NCI-H187 (cell line): ENCODE measurements at places on chromosomes 6 and 20.

- no peak for DNase-seq
Observed at GRCh38 chr6:128135325-128135724, 234.5 kb upstream of the THEMIS start.

DNA sequence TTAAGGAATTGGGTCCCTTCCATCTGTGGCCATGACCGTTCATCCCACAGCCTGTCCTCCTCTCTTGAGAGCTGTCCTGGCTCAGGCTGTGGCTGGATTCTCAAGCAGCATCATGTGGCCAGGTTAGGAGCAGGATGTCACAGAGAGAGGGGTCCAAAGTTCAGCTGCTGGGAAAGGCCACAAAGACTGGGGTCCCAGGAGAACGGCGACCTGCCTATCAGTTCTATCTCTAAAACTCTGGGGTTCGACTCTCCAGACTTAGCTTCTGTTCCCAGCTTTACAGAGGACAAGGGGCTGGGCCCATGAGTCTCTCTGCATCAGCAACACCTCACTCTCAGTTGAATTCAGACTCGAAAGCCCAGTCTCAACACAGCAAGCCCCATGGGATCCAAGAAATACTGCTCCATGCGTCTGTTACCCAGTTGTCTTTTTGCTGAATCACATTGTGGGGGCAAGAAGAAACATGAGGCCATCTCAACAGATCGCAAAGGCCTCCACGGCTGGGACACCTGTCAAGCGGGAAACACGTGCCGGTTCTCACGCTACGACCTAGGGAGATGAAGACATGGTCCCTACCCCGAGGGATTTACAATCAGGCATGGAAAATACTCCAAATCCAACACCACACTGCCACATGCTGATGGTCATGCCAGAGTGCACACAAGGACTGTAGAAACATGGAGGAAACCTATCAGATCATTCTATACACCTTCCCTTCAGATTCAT, 95.4 kb downstream of the SLC22A23 start:
- peak; percentile 21 for DNase-seq

GRCh38 chr6:5706124-5707033, 300.3 kb downstream of the NRN1 start:
- no peak for DNase-seq

GRCh38 chr6:132687306-132687705, 26.5 kb downstream of the VNN1 start:
- DNase-seq = no peak

DNA sequence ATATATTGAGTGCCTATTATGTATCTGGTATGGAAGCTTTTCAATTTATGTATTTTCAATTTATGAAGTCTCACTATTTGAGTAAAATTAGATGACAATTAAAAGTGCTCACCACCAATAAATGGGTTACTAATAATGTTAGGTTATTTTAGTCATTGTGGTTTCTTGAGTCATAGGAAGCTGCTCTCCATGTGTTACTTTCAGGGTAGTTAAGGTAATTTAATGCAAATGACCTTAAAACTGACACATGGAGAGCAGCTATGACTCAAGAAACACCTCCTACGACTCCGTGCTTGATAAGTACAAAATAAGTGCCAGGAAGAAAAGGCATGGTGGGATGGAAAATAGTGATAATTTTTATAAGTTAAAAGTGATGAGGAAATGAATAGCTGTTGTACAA, 16.5 kb upstream of the TINAG start:
- DNase-seq = no peak

GRCh38 chr6:22476811-22477390, 92.5 kb upstream of the HDGFL1 start:
- no peak for DNase-seq

- DNase-seq = no peak
Observed at GRCh38 chr20:36587388-36588070, 14.1 kb downstream of the TGIF2 start.

DNA sequence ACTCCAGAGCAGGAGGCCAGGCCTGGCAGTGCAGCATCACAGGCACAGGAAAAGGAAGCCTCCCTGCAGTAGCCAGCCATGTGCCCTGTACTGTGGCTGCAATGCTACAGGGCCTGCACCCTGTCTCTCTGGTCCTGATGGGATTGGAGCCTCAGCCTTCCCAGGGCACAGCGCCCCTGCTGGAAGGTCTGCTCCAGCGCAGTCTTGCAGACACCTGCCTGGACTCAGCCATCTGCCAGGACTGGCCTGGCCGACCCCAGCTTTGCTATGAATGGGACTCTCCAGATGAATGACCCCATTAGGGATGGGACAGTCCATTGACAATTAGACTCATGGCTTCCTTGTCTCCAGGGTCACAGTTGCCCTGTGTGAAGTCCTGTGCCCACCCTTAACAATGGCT, 251.6 kb downstream of the ERMARD start:
- no peak for DNase-seq

GRCh38 chr6:167054987-167055386, 55.8 kb downstream of the CEP43 start:
- DNase-seq = no peak
